ENCODE measurements at places on chromosomes 3 and 15.

DNA sequence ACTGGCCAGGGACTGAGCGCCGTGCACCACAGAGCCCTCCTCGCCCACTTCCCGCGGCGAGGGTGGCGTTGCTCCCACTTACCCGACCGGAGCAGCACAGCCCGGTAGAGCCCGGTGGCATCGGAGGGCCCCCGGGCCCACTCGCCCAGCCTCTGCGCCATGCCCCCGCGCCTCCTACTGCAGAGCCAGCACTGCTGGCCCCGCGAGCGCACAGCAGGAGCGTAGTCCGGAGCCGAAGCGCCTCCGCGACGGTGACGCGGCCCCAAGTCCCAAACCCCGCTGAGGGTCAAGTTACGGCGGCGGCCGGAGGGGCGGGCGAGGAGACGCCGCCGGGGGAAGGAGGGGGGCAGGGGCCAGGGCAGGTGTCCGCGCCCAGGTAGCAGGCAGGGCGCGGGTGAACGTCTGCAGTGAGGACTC is 9.6 kb upstream of the FAM107A start:
- peak; percentile 14 for DNase-seq

- no peak for DNase-seq
Observed at GRCh38 chr3:82088749-82089148, 327.3 kb upstream of the GBE1 start.

GRCh38 chr3:121793078-121793477 is 41.8 kb downstream of the IQCB1 start:
- no peak for DNase-seq

DNA sequence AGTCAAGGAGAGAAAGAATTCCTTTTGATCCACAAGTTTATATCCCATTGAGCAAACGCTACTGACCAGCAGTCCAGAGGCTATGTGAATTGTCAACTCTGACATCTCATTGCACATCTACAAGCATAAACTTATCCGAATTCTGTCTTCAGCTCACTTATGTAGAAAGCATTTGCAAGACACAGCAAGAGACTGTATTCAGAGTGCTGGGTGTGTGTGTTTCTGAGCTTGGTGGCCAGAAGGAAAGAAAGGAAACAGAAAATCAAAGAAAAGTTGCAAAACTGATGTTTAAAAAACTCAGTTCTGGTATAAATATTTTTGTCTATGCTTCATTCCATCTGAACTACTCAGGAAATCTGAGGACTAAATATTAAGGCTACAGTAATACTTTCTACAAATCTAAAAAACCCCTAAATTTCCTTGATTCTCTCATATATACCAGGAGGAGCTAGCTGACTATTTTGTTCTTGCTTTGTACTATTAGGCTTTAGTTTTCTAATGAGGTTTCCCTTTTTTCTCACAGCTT is 45.5 kb downstream of the LSAMP start:
- DNase-seq = no peak

GRCh38 chr15:83993591-83993990 is 242.0 kb upstream of the GOLGA6L4 start:
- no peak for DNase-seq

DNA sequence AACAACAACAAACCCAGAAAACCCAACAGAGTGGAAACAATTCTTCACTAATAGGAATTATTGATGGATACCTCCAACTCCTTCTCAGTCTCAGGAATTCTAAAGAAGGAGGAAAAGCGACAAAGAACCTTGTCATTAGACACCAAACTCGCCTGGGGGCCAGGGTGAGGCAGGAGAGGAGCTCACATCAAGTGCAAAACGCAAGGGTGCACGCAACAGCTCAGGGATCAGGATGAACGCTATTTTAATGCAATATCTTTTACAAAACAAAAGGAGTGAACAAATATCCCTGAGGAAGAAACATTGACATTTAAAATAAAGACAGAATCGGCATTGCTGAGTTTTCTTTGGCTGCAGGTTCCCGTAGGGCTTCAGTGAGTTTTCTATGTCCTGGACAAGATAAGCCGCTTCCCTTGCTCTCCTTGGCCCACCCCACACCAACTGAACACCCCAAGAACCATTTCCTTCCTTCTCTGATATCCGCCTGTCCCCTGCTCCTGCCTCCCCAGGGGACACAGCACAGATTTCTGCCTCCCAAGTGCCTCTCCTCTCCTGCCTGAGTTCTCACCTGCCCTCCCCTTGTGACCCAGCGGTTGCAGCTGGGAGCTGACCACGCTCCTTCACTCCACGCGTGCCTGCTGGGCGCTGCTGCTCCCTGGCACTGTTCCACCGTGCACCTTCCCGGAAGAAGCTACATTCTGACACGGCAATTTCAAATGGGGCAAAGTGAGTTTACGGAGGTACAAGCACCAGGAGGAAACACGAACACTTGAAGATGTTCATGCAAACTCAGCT is 63.0 kb downstream of the ATP10A start:
- DNase-seq = no peak

GRCh38 chr3:14179114-14179465 is 473 bp downstream of the LSM3 start:
- DNase-seq = no peak

- DNase-seq = no peak
Observed at GRCh38 chr3:114464548-114464947, 170.7 kb downstream of the TIGIT start.
